ENCODE measurements at places on chromosomes 6 and 20.

DNA sequence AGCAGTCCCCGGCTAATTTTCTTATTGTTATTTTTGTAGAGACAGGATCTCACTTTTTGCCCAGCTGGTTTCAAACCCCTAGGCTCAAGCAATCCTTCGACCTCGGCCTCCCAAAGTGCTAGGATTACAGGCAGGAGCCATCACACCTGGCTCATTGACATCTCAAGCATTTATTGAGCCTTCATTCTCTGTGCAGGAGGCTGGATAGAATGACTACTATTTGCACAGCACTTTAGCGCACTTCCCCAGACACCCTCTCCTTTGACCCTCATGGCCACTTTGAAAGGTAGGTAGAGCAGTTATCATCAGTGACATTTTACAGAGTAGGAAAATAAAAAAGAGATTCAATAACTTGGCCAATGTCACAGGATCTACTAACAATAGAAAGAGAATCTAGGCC lies 124.0 kb upstream of the STXBP5 start:
- DNase-seq, result peak; percentile 76

DNA sequence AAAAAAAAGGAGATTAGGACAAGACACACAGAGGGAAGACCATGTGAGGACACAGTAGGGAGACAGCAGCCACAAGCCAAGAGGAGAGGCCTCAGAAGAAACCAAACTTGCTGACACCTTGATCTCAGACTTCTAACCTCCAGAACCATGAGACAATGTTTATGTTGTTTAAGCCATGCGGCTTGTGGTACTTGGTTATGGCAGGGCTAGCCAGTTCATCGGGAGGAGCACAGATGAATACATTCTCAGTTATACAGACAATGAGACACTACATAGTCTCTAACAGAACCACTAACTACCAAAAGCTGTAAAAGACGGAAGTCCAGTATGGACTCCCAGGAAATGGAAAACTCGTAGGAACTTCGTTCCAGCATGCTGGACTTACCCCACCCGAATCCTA lies 116.8 kb downstream of the MBOAT1 start:
- no peak for DNase-seq

DNA sequence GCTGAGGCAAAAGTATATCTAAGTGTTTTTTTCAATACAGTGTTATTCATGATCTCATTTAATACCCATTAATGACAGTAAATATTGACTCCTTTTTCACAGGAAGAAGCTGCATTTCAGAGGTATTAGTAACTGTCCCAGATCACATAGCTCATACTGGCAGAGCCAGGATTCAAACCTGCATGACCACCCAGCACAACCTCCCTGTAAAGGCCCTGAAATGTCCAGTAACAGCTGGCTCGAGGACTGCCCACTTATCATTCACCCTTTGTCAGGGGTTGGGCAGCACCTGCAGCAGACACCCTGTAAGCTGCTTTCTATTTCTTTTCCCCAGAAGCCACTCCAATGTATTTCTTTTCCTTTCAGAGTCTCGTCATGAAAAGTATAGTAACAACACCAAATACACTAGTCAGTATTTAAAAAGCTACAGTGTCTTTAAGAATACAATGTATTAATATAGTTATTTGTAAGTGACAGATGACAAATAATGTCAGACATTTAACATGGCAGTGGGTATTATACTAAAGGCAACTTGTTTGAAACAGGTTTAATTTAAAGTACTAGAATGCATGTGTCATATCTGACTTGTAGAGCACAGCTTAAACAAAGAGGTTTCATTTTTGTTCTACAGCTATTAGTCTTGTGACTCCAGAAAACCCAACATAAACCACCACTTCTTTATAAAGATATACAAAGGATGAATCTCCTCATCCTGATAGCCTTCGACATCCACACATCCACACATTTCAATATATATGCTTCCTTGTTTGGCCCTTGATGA lies 841.6 kb upstream of the GJE1 start:
- DNase-seq, result no peak

DNA sequence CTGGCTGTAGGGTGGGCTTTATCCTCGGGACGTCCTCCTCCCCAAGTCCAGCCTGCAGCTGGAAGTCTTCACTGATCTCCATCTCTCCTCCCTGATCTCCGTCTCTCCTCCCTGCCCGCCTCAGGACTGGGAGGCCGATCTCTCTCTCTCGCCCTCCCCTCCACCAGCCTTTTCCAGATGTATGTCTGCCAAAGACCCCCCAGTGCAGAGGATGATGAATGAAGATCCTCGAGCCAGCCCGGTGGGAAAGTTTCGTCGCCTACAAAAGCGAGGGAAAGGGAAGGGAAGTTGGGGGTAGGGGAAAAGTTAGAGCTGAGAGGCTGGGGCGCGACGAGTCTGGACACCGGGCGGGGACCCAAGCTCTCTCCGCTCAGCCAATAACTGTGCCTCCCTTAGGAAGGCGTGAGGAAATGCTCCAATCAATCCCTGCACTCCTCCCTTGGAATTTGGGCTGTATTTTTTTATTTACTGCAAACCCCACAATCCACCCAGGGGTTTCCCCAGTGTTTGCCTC lies 595 bp upstream of the SRF start:
- DNase-seq, result peak; percentile 37

DNA sequence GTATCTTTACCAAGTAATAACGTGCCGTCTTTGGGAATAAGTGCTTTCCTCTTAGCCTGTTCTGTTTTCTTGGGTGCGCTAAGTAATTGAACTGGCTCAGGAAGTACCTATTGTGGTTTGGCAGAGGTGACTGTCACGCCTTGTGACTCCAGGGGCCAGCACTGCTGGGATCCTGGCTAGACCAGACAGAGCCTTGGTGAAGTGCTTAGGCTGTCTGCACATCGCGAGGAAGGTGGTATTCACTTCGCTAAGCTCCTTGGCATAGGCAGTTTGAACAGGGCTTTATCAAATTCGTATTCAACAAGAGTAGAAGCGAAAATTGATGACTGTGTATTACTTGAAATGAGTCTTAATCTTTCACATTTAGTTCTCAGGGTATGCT lies 17.6 kb downstream of the PRDM1 start:
- DNase-seq, result no peak

DNA sequence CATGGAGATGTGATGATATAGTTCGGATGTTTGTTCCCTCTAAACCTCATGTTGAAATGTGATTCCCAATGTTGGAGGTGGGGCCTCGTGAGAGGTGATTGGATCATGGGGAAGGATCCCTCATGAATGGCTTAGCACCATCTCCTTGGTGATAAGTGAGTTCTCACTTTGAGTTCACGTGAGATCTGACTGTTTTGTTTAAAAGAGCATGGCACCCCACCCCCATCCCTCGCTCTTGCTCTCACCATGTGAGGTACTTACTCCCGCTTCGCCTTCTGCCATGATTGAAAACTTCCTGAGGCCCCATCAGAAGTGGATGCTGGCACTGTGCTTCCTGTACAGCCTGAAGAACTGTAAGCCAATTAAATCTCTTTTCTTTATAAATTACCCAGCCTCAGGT lies 10.9 kb downstream of the SLC32A1 start:
- DNase-seq, result no peak

- DNase-seq, result no peak
These were observed 65.3 kb upstream of the MYLIP start for GRCh38 chr6:16063580-16063979.

DNA sequence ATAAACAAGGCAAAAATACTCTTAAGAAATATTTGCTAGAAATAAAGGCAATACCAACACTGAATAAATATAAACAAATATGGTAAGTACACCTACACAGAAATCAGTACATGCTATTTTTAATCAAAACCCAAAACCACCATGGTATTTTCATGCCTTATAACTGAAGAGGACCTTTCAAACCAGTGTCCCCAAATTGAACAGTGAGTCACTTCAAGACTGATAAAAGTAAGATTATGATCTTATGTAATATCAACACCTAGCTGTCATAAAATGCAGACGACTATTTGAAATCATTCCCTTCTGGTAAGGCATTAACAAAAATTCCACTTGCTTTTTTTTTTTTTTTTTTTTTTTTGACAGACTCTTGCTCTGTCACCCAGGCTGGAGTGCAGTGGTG lies 156.8 kb upstream of the RUNX2 start:
- DNase-seq, result no peak

DNA sequence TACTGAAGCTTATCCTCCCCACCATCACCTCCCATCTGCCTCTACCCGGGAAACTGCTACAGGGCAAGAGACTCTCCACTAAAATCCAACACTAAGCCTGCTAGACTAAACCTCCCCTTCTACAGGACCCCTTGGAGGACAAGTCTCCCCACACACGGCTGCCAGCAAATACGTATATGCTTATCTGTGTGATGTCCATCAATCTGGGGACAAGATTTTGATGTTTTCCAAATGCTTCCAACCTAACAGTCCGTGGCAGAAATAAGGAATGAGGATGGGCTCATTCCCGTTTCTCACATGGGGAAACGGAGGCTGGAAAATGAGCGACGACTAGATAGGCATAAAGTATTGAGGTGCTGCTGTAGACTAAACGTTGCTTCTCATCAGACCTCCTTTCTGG lies 1.8 kb downstream of the KCNK5 start:
- no peak for DNase-seq

- DNase-seq, result peak; percentile 32
These were observed 2.1 kb upstream of the ARFGEF2 start for GRCh38 chr20:48919336-48919881.

DNA sequence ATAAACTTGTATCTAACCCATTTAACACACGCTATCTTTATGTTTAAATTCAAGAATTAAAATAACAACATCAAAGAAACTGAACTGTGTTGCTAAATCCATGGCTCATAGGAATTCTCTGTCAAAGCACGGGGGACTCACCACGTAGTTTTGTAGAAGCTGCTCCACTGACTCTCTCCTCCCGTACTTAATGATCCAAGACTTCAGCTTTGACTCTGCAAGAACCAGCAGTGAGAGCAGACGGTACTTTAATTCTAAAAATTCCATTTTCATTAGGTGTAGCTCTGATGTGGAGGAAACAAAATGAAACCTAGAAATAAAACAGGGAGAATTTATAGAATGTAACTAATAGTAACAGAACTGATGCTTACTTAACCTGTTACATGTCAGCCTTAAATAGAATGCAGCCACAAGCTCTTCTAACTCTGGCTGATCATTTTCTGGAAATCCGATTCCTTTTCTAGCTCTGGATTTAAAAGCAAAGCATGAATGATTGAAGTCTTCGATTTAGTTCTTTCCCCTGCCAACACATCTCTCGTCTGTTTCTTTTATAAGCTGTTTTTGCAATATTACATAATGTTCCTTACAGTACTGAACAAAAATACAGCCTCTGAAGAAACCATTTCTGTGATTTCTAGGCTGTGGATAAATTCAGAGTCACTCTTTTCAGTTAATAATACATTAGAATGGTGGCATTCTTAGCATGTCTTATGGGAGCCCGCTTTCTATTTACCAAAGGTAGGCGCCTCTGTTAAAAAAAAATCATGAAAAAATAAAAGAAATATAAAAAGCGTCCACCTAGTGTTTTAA lies 165.5 kb downstream of the SYNE1 start:
- no peak for DNase-seq

GRCh38 chr6:33856655-33857054 lies 52.9 kb upstream of the MLN start:
- no peak for DNase-seq

GRCh38 chr6:6332811-6333244 lies 12.4 kb upstream of the F13A1 start:
- no peak for DNase-seq

GRCh38 chr6:134009876-134010275 lies 42.5 kb downstream of the SLC2A12 start:
- no peak for DNase-seq

DNA sequence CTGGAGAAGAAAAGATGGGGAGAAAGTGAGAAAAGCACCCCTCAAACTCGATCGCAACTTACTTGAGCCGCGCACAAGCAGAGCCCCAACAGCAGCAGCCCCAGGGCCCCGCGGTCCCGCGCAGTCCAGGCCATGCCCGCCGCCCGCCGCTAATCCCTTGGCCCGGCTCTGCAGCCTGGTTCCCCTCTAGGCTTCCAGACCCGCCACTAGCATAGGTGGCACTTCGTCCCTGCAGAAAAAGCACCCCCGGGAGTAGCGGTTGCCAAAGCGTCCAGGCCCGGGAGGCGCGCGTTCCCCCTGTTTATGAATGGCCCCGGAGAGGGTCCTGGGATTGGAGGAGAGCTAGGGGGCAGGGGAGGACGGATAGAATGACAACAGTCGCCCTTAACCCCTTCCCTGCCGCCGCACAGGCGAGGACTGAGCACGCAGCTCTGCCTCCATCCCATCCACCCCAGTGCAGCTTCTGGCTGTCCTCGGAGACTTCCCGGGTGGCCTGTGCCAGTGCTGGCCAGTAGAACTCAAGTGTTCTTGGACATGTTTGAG lies 19.9 kb downstream of the COL9A1 start:
- DNase-seq, result no peak

- DNase-seq, result peak; percentile 80
These were observed 80.7 kb upstream of the CCN6 start for GRCh38 chr6:111973118-111973761.

GRCh38 chr6:139029470-139030227 lies 1.1 kb downstream of the ABRACL start:
- DNase-seq, result peak; percentile 79

- DNase-seq, result peak; percentile 69
These were observed 45.3 kb upstream of the PRELID3B start for GRCh38 chr20:59087829-59088433.

DNA sequence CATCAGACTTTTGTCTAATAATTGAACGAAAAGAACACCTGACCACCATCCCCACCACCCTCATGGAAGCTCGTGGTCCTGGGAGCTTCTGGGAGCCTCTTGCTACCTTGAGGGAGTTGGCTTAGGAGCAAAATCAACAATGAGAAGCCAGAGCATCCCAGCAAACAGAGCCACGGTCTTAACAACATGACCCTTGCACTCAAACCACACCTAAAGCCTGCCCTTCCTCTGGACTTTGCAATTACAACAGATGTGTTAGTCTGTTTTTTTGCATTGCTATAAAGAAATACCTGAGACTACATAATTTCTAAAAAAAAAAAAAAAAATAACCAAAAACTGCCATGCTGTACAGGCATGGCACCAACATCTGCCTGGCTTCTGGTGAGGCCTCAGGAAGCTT lies 9.5 kb upstream of the RBM24 start:
- no peak for DNase-seq

DNA sequence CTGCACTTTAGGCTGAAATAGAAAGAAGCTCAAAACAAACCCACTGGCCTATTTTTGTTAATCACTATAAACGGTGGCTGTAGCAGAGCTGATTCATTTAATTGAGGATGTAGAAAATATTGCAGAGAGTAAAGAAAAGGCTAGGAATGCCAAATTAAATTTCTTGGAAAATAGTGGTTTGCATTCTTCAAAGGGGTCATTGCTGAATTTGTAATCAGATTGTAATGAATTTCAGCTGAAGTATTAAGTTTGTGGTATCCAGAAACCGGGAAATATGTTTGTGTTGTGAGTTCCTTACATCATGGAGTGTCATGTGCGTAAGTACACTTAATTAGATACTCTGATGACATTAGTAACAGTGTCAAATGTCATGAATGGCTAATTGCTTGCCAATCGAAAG lies 203.0 kb downstream of the SAMD5 start:
- DNase-seq, result no peak
